Left renal pelvis (tissue), 4 donors: ENCODE measurements at places on chromosomes 1 and 21.

DNA sequence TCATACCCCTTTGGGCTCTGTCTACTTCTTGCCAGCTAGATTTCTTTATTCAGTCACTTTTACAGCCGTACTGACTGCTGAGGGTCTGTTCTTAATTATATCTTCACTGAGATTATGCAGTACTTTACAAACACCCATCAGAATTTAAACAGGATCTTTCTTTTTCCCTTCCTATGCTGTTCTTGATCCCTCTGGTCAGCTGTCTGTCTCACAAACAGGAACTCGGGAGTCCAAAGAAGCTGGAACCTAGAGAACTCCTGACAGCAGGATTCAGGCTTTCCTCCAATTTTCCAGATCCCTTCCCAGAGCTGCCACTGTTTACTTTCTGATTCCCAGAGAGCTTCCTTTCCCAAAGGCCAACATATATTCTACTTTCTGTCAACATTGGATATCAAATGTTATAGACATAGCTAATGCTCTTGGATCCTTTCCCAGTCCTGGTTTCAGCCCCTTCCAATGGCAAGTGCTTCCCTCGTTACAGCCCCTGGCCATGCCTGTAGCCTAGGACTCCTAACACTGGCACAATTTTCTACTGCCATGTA lies 59.5 kb downstream of the ATP2B4 start:
- no peak for DNase-seq

GRCh38 chr1:194300776-194301175 lies 1114.4 kb upstream of the B3GALT2 start:
- DNase-seq = no peak

GRCh38 chr1:246728311-246728710 lies 4.1 kb downstream of the SCCPDH start:
- no peak for DNase-seq

DNA sequence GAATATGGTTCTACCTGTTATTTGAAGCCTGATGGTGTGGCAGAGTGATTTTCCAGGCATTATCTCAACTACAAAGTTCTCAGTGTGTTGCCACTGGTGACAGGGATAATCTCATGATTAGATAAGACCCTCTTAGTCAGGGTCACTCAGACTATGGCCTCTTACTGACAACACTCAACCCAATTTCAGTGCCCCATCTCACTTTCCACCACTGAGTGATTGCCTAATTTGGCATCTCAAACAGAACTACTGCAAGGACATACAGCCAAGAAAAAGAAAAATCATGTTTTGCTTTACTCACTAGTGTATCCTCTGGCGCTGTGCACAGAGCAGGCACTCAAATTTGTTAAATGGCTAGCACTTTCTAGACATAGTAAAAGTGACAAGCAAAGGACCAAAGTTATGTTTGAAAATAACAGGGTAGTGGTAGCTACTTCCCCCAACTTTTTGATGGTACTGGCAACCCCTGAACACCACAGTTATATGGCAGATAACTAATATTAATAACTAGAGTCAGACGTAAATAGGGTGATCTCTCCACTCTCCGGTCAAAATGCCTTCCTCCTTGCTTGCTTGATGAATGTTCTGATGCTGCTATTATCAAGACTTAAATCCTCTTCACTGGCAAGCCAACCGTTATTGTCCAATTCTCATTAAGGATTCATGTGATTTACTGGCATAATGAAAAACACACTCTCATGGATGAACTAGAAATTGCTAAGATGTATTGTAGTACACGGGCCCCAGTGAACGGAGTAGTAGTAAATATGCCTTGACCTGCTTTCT lies 37.1 kb upstream of the SLC30A10 start:
- DNase-seq = no peak

DNA sequence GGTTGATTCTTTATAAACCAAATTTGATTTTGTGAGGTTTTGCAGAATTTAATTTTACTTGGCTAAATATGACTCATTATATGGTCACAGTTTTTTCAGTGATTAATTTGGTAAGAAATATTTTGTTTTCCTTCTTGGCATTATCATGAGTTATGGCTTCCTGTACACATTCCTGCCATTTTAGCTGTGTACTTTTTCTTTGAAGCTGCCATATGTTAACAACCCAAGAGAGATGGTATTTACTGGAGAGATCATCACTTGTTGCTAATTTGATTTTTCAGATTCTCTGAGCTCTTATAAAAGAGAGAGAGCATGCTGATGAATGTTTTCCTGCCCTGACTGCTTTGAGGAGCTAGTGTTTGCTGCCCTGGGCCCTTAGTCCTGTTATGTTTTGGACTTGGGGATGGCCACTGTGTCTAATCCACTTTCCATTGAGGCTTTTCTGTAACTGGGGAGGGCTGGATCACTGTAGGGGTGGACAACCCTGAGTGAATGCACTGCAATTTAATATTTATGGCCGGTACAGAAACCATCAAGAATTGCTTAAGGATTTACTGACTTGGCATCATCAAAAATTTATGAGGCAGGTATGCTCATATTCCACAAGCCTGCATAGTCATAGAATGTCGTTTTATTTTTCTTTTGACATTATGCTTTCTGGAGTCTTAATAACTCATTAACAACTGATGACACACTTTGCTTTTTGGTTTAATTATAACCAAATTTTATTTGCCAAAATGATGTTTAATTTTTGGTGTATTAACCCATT lies 200.9 kb downstream of the DISC1 start:
- no peak for DNase-seq

DNA sequence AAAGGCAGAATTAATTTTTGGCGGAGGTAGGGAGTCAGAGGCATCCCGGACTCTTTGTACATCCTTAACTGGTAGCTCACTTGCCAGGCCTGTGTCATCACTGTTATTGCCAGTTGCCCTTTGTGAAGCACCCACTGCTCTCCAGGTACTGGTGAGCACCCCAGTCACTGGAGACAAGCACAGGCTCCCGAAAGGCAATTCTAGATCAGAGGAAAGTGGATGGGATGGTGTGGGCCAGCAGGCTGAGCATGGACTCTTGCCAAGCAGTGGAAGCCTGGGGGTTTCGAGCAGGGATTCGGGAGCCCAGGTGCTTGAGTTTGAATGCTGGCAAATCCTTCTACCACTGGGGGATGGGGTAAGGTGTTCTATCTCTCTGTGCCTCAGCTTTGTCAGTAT lies 551.1 kb downstream of the MATN1 start:
- no peak for DNase-seq

DNA sequence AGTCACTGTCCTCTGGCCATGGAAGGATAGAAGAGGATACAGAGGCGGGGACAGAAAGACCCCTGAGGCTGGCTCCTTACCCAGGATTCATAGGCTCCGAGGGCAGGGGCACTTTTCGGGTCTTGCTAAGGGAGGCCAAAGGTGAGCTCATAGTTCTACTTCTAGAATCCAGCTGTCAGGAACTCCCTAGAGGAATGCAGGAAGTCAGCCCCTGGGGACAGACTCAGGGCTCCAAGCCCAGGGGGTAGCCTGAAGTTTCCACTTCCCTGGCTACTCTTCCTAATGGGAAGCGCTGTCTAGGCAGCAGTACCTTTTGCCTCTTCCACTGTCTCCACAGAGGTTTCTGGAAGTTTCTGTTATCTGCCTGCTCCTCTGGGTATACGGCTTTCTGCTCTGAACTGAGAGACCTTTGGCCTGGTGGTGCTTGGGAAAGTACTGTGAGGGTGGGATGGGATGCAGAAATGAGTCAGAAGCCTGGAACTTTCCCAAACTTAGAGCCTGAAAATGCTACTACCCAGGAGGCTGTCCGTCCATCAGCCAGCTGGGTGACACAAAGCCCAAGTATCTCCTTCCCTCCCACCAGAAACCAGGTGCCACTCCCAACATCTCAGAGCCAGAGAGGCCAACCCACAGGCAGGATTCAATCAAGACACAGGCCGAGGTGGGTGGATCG lies 3.6 kb downstream of the UBXN11 start:
- DNase-seq = no peak

DNA sequence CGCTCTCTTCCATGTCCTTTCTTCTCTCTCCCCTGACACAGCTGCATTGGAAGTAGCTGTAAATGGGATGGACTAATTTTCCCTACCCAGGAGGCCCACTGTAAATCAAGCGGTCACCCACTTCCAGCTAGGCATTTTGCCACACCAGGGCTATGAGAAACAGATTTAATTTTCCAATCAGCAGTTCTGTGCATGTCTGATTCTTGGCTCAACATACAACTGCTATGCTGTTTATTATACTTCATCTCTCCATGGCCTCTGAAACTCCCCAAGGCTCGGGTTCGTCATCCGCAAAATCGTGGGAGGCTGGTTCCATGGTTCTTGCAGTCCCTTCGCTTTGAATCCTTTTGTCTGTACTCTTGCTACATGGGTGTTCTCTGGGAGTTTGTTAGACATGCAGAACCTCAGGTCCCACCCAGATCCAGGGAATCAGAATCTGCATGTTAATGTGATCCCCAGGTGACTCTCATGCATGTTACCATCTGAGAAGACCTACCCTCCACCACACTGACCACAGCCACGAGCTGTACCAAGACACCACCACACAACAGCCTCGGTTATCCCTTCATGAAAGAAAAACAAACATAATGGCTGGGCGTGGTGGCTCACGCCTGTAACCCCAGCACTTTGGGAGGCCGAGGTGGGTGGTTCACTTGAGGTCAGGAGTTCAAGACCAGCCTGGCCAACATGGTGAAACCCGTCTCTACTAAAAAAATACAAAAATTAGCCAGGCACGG lies 190.5 kb downstream of the GABPA start:
- no peak for DNase-seq

DNA sequence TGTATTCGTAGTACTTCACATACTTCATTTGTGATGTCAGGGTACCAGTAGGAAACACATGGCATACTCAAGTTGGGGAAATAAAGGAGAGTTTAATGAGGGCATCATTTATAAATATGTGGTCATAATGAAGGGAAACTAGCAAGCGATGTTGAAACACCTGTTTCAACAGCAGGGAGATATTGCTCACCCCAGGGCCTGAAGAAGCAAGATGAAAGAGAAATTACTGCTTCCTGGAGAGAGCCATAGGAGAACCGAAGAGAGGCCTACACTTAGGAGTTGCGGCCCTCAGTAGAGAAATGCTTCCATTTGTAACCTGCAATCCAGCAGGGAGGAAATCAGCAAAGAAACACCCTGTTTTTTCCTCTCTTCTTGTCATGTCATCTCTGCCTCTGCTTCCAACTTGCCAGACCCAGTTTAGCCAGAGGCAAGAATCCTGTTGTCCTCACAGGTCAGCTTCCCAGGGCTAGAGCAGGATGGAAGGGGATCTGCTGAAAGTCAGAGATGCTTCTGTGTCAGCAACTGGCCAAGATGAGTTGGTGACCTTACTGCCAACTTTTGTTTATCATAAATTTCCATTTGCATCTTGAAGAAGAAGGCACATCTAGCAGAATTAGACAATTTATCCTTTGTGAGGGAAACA lies 67.6 kb upstream of the TSPAN2 start:
- DNase-seq = no peak

DNA sequence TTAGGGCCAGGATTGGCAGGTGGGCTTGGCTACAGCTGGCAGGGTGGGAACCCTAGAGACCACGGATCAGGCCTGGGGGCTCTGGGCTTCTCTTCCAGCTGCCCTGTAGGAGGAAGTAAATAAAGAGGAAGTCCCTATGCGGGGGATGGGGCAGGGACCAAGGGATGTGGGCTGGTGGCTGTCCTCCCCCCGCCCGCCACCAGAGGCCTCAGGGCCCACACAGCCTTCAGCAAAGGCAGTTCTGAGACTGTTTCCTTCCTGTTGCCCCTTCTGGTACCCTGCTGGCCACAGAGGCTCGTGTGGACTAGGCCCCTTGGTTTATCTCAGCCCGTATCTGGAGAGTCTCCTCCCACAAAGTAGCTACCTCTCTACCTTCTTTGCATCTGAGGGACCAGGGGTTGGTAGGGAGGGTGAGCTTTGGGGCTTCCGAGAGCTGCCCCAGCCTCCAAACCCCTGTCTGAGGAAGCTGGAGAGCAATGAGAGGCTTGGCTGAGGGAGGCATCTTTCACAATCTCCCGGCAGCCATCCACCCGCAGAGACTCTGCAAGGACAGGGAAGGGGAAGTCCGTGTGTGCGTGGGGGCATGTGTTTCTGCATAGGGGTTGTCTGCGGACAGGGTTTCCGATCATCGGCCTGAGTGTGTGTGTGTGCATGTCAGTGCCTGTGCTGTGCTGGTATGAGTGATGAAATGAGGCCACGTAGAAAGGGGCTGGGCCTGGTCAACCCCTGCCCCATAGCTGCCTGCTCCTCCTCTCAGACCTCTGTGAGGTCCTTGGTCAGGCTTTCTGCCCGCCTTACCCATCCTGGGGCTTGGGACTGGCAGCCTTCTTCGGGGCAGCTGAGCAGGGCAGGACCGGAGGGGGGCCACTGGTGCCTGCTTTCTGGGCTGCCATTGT lies 12.5 kb downstream of the RPS6KA1 start:
- DNase-seq = no peak

DNA sequence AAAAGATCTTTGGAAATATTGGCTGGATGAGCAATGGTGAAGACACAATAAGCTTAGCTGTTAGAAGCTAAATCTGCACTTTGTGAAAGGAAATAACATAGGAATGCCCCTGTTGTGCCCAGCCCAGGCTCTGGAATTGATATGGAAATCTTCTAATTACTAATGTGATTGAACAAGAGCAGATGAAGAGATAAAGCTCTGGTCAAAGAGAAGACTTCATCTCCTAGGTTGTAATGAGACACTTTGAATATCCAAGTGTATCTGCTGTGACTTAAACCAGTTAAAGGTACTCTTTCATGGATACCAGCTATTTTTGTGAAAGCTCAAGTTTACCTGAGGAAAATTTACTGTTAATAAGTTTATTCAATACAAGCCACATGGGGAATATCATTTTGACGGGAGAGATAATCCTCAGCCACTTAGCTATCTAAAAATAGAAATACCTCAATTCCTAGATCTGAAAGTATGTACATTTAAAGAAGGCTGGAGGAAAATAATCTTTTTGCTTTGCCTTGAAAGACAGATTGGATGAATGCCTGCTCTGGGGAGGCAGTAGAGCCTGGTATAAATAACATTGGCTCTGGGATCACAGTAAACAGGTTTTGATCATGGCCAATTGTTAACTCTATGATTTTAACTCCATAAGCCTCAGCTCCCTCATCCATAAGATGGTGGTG lies 494.0 kb upstream of the B3GALT2 start:
- no peak for DNase-seq

DNA sequence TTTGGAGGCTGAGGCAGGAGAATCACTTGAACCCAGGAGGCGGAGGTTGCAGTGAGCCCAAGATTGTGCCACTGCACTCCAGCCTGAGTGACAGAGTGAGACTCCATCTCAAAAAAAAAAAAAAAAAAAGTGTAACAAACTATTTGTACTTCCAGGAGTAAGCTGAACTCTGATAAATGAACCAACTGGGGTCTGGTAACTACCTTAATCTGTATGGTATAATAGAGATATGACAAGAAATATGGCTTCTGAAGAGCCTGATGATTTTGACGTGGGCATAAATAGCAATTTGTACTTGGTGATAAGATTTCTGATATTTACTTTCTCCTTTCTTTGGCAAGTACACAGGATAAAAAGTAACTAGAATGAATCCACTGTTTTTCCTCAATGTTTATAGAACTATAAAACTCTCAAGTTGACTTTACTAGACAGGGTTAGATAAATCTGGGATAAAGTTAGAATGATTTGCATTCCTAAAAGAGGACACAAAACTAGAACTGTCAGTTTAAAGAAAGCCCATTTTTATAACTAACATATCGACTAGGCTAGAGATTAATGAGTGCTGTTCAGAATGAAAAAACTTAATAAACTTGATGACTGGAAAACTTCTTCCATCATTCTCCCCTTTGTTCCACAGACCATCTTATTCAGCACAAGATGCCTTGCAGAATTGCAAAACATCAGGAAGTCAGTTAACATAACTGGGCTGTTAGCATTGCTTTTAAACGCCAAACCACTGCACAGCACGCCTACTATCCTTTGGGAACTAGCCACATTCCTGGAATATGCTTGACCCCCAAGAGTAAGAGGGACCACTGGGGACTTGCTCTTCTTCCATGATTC lies 51.5 kb upstream of the EDARADD start:
- DNase-seq = no peak

- DNase-seq = no peak
Measured at GRCh38 chr1:175186433-175187160, 6.0 kb downstream of the KIAA0040 start.
